ENCODE measurements at places on chromosomes 1 and 21.

GRCh38 chr1:22041505-22041904 is 11.0 kb upstream of the CDC42 start:
- DNase-seq, result no peak

DNA sequence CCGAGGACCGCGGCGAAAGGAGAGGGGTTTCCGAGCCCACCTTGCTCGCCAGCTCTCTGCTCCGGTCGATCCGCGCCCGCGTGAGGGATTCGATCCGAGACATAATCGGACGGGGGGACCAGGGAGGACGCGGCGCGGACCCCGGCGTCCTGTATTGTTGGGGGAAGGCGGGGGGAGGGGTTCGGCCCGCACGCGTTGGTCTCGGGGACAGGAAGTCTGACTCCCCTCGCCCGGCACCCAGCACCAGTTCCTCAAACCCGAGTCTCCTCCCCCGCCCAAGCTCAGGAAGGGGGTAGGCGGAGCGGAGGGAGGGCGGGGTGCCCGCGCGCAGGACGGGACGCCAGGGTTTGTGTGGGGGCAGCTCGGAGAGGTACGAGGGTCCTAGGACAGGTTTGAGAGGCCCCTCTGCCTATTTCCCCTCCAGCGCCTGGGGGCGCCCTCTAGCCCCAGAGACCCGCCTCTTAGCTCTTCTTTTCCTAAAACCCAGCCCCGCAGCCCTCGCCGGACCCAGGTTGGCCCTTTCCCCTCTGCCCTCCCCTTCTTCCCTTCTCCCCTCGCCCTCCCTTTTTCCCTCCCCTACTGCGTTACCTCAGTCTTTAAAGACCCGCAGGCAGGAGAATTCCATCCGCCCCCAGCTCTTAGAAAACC is at the start of gene ARHGEF2:
Gene ARHGEF2, minus strand, starts transcription at position 223 of the 648 bp plus-strand sequence. Its CDS starts 120 bp downstream, at position 103.
- DNase-seq, result peak; percentile 56

DNA sequence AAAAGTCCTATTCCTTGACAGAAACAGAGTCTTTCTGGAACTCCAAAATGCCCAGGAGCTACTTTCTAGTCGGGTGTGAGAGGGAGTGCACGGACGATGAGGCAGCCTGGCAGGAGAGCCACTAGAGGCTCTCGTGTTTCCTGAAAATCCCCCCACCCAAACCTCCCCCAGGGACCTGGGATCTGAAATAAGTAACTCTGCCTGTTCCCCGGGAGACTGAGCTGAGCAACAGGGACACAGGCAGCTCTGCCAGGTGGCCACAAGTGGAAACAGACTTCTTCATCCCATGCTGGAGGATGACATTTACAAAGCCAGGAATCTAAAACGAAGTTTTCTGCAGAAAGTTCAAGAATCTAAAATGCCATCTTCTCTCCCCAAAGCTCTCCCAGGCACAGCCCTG is 77.1 kb downstream of the ITPKB start:
- DNase-seq, result no peak

GRCh38 chr1:212089560-212090163 is 54.1 kb downstream of the DTL start:
- no peak for DNase-seq

- DNase-seq, result no peak
Observed at GRCh38 chr1:10514490-10515235, 39.9 kb downstream of the PEX14 start.

DNA sequence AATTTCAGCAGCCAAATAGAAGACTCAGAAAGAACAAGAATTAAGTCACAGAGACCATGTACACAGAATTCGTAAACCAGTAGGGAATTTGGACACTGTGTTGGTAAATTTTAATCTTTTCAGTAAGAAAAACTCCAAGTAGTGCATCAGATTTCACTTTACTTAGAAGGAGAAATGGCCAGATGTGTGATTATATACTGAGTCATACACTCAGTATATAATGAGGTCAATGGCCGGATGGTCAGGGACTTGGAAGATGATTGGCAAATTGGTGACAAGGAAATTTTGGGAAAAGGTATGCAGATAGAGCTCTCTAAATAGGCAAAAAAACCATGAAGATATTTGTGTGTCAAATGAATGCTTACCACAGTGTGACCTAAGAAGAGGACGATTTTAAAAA is 399.8 kb upstream of the LRRC7 start:
- no peak for DNase-seq

- no peak for DNase-seq
Observed at GRCh38 chr1:107820801-107821200, 144.2 kb downstream of the VAV3 start.

- no peak for DNase-seq
Observed at GRCh38 chr1:70383483-70383882, 27.6 kb upstream of the CTH start.

DNA sequence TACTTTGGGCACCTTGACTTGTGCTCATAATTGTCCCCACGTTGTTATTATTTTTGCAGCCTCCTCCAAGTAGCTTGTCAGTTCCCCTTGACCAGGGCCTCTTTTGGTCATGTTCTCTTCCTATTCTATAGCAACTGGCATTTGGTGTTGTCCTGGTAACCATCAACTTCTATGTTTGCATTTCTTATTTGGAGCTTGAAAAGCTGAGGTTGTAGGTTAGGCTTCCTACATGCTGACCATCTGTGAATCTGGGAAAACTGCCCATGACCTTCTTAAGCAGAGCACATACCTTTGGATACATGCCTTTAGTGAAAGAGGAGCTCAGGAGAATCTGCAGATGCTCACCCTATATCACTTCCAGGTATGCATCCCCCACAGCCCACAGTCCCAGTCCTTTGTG is 160.8 kb downstream of the HHAT start:
- DNase-seq, result no peak

DNA sequence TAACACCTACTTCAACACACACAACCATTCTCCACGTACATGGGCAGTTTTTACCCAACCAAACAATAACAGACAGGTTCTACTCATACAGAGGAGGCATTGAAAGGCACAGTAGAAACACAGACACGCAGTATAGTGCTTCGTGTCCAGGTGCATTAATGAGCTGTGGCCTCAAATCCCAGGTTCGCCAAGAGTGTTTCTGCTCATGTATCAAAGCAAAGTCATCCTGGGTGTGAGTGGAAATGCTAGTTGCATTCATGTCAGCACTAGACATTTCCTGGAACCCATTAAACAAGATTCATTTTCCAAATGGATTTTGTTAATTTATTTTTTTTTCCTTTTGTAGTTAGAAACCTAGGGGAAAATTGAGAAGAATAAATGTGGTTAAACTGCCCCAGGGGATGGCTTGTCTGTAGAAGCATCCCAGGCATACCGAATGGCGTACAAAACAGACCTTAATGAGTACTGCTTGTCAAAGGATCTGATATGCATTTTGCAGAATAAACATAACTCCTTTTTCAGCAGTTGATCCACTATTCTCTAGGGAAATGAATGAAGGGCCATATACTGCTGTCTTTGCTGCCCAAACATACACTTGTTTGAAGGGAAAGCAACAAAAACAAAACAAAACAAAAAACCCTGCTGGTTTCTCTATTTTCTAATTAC is 298.6 kb upstream of the ST6GALNAC5 start:
- no peak for DNase-seq

- DNase-seq, result no peak
Observed at GRCh38 chr21:45947296-45947695, 34.3 kb upstream of the COL6A1 start.

DNA sequence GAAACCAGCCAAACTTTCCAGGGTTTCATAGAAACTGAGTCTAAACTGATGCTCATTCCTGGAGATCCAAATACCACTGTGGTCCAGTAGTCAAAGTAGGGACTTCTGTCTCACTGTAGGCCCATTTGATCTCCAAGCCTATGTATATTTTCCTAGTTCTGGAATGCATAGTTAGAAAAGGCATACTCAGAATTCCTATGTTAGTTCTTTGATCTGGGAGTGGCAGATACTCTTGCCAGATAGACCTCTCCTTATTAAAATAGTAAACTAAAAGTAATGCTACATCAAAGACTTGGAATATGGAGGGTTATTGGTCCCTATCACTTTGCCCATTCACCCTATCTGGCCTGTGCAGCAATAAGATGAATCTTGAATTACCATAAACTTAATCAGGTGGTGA is 10.4 kb upstream of the SGIP1 start:
- no peak for DNase-seq

DNA sequence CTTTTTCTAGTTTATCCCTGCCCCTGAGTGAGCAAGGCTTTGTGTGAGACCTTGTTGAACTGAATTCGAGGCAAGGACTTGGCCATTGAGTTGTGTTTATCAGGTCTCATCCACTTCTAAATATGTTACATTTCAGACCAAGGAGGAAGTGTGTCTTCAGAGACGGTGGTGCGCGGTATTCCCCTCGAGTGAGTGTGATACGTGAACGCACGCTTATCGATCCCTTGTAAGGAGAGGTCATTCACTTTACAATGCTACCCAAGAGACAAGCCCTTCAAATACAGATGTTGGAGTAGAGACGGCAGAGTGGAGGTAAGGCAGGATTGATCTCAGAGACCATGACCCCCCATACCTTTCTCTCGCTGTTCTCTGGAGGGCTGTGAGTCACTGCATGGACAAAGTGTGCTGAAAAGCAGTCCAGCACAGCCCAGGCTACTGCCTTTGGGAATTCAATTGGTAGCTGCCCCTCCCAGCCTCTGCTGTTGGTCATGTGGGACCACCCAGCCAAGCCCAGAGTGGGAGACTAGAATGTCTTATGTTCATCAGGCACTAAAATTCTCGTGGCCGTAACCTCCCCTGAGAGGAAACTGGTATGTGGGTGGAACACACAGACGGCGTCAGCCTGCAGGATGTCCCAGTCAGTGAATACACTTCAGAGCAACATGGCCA is 16.3 kb upstream of the MTARC1 start:
- DNase-seq, result no peak

GRCh38 chr1:150406483-150406882 is 42.5 kb downstream of the RPRD2 start:
- DNase-seq, result no peak

DNA sequence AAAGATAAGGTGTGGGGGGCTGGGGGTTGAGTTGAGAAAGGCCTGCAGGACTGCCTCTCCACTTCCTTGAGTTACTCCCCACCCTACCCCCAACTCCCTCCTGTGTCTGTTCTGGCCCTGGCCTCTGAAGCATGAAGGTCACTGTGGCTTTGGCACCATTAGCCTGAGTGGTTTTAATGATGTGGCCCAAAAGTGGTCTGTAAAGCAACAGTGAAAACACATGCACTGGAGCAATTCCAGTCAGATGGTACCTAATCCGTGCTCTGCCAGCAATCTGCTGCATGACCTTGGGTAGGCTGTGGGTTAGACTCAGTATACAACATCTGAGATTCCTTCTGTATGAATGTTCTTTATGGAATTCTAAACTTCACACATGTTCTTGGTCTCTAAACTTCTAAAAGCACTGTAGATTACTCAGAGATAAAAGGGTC is 86.5 kb upstream of the ATP1A1 start:
- DNase-seq, result no peak

DNA sequence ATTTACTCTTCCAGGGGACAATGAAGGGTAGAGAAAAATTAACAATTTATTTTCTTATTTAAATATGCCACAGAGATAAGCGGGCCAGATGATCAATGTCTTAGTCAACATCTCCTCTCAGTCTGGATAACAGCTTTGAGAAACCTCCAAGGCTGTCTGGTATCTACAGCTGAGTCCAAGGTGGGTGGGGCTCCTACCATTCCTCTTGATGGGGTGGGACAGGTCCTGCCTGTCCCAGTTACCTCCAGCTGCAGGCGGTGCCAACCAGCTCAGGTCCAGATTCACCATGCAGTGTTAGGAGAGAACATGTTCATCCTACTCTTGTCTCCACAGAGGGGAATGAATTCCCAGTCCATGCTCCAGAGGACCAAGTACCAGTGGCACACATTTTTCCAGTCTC is 21.1 kb downstream of the CSMD2 start:
- no peak for DNase-seq

GRCh38 chr1:110098222-110099026 is 13.8 kb upstream of the UBL4B start:
- no peak for DNase-seq

DNA sequence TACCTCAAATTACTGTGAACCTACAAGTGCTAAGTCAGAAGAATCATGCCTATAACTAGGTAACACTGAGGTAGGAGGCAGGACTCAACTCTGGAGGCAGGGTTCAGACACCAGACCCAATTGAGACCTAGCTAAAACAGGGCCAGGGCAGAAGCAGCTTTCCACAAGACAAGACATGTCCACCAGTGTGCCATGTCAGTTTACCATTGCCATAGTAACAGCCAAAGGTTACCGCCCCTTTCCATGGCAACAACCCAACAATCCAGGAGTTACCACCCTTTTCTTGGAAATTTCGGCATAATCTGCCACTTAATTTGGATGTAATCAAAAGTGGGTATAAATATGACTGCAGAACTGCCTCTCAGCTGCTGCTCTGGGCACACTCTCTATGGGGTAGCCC is 432.3 kb downstream of the DPYD start:
- DNase-seq, result no peak

- no peak for DNase-seq
Observed at GRCh38 chr21:32702702-32703101, 25.1 kb downstream of the SYNJ1 start.

DNA sequence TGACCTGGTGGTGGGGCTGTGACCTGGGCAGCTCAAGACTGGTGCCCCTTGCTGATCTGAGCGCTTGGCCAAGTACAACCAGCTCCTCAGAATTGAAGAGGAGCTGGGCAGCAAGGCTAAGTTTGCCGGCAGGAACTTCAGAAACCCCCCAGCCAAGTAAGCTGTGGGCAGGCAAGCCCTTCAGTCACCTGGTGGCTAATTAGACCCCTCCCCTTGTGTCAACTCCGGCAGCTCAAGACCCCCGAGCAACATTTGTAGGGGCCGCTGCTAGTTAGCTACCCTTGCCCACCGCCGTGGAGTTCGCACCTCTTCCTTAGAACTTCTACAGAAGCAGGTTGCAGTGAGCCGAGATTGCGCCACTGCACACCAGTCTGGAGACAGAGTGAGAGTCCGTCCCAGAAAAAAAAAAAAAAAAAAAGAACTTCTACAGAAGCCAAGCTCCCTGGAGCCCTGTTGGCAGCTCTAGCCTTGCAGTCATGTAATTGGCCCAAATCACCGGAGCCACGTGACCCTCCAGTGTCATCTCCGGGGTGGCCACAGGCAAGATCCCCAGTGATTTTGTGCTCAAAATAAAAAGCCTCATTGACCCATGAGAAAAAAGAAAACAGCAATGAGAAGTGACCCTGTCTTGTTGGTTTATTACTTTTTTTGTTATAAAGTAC is 39.3 kb upstream of the LGALS8 start:
- no peak for DNase-seq

GRCh38 chr1:33234588-33234990 is 21.7 kb upstream of the ZNF362 start:
- DNase-seq, result no peak

DNA sequence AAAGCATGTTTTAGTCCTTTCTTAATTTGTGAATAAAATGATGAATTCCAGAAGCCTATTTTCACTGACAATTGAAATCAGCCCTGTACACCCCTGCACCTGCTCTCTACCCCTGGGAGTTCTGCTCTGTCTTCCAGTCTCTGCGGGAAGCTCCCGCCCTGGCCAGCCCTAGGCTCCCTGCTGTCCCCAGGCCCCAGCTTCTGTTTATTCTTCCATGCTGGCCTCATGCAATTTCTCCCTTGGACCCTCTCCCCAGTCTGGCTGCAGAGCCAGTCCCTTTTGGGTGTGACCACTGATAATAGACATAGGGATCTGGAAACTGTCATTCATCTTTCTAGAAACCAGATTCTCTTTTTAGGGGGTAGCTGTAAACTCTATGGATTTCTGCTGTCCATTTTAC is 258.6 kb downstream of the GRIK3 start:
- no peak for DNase-seq

Data from stimulated activated CD4-positive, alpha-beta T cell treated with anti-CD3 and anti-CD28 coated beads, TNF-alpha, amount 100 ng/mL, for 48 hours (primary cell).